ENCODE measurements at places on chromosomes 4 and X.

DNA sequence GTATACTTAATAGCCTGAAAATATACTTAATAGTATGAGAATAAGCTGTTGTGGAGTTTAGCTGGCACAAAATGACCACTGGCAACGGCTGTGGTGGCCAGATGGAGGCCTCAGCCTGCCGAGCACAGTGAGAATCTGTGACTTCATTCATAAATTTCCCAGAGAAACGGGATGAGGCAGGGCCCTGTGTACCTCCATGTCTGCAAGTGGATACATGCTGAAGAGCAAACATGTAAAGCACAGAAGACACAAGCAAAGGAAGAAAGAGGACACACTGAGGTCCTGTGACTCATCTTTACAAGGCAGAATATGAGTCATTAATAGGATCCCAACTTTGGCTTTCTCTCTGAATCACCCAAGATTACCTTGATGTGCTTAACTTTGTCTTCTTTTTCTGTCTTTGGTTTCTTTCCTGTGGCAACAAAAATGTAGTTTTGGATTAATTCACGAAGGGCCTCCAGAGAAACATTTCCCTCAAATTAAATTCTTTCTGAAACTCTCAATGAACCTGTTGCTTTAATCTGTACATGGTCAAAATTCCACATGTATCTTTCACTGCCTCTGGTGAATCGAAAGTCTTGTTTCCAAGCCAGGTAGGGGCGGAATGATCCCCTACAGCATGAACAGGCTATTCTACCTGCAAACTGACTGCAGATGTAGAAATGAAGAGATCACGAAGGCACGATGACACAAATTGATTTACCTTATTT lies 56.4 kb downstream of the IRF2 start:
- peak; percentile 77 for DNase-seq

DNA sequence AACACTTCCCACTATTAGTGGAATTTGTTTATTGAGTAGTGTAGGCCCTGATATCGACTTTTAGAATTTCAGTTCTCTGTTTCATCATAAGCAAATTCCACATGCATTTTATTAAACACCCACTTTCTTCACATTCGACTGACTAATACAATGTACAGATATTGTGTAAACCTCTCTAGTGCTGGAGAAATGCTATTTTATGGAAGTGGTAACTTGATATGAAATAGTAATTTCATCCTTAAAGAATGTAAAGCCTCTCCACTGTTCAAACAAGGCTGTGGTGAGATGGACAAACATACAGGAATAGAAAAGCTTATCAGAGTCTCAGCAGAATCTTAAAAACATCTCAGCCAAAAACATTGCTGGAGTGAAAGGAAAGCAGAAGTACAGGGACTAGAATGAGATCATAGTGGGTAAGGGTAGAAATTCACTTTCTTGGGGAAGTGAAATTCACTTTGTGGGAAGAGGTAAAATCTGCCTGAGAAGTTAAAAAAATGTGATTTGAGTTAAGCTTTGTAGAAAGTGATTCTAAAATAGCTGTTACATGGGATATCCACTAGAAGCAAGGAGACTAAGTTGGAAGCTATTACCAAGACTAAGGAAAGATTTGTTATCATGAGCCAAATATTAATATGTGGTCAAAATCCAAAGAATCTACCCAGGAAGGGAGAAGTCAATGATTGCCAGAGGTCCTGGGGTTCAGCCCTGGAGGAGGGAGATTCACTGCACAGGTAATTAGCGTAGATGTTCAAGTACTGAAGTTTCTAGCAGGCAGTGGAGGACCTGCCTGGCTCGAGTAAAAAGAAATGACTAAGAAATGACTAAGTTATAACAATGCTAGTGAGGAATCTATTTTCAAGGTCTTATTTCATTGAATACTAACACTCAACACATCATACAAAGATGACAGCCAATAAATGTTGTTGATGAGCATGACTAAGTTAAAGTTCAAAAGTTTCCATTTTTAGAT lies 398.3 kb upstream of the FAM47C start:
- DNase-seq = no peak

GRCh38 chrX:30039768-30040167 lies 175.6 kb upstream of the MAGEB2 start:
- no peak for DNase-seq

- no peak for DNase-seq
Observed at GRCh38 chr4:83266689-83267088, 17.9 kb downstream of the COQ2 start.

DNA sequence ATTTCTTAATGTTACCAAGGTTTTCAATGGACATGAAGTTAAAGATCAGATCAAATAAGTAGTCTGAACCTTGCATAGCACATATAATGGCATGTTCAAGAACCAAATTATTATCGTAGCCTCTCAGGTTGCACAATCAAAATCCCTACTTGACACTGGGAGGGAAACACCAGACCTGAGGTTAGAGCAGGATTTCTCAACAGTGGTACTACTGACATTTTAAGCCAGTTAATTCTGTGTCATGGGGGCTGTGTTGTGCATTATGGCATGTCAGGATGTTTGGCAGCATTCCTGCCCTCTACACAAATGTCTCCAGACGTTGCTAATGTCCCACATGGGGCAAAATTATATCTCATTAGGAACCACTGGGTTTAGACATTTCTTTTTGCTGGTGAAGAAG lies 20.8 kb downstream of the RLIM start:
- no peak for DNase-seq

GRCh38 chr4:182716192-182716591 lies 201.0 kb downstream of the DCTD start:
- DNase-seq = no peak

DNA sequence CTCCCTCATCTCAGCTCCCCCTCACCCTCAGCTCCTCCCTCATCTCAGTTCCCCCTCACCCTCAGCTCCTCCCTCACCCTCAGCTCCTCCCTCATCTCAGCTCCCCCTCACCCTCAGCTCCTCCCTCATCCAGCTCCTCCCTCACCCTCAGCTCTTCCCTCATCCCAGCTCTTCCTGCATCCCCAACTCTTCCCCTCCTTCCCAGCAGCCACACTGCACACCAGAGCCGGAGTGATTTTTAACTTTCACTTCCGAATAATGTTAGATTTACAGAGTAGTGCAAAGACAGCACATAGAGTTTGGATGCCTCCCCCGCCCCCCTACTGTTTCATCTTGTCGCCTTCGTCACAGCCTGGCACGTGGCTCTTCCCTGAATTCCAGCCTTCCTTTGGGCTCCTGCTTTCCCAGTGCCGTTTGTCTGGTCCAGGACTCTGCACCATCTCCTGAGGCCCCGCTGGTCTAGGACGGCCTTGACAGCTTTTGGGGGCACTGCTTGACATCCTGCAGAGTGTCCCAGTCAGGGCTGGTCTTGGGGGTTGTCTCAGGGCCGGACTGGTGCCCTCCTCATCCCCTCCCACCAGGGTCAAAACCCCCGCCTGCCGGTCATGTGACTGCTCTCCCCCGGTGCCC lies 110.2 kb downstream of the FAM53A start:
- no peak for DNase-seq

DNA sequence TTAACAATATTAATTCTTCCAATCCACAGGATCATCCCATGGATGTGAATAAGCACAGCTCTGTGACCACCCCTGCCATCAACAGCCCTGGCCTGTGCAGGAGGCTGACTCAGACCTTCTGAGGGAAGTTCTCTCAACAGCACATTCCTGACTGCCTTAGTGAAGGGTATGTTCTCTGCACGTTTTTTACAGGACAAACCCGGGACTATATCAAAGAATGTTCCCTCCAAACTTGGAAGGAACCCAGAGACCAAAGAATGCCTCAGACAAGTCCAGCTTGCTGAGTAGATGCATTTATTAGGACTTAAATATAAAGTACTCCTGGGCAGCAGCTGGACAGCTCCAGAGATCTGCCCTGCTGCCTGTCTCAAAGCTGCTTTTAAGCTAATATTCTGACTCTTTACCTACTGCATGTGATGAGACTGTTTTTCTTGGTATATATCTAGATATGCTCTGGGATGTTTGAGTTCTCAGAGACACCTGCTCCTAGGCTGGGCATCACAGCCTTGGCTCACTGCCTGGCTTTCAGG lies 1127.8 kb upstream of the PRKX start:
- DNase-seq = no peak

DNA sequence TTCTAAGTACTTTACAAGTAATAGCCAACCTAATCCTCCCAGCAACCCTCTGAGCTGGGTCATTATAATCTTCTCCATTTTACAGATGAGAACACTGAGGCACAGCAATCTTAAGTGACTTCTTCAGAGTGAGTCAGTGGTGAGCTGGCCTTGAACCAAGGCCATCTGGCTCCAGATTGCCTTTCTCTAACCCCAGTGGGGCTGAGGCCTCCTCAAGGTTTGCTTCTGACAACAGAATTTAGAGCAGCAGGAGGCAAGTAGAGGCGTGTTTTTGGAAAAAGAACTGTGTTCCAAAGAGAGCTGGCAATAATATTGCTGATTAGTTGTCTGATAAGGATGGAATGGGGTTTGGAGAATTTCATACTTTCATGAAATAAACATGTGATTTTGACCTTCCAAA lies 41.2 kb downstream of the PIR start:
- DNase-seq = no peak

- DNase-seq = no peak
Observed at GRCh38 chr4:8710416-8710815, 117.9 kb downstream of the CPZ start.

GRCh38 chr4:13905543-13905942 lies 278.0 kb upstream of the BOD1L1 start:
- DNase-seq = no peak

- DNase-seq = no peak
Observed at GRCh38 chr4:128386761-128387599, 99.4 kb upstream of the PGRMC2 start.

- DNase-seq = no peak
Observed at GRCh38 chr4:147723326-147723725, 8.6 kb upstream of the ARHGAP10 start.

DNA sequence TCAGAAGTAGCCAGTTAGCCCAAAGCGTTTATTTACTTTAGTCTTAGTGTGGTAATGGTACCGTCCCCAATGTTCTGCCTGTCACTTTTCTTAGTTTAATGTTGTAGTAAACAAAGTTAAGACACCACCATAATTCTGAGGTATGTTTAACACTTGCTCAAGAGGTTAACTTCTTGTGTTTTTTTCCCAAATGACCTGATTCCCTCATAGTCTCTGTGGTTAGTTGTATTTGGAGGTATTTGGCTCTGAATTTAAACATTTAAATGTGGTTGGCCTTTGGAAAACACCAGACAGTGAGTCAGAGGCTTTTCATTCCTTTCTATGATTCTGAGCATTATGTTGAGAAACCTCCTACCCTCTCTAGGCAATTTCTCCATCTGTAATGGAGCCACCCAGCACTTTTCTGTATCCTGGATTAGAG lies 47.9 kb downstream of the CXCL1 start:
- no peak for DNase-seq

- no peak for DNase-seq
Observed at GRCh38 chr4:118757761-118758251, 72.6 kb downstream of the METTL14 start.

DNA sequence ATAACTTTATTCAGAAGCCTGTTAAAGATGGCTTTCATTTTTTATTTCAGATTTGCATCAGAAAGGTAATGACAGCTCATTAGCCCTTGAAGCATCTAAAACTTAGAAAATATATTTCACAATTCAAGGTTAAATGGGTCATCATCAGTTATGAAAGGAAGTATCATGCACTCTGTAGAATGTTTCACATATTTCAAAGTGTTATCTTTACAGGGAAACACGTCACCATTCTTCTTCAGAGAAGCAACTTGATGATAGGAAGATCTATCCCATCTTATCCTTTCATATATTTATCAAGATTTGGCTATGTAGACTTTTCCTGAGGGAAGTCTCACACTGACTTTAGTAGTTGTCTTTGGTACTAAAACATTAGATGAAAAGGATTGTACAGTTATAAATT lies 277.8 kb downstream of the TENM3 start:
- no peak for DNase-seq

GRCh38 chr4:74893171-74893570 lies 39.7 kb upstream of the PARM1 start:
- no peak for DNase-seq

DNA sequence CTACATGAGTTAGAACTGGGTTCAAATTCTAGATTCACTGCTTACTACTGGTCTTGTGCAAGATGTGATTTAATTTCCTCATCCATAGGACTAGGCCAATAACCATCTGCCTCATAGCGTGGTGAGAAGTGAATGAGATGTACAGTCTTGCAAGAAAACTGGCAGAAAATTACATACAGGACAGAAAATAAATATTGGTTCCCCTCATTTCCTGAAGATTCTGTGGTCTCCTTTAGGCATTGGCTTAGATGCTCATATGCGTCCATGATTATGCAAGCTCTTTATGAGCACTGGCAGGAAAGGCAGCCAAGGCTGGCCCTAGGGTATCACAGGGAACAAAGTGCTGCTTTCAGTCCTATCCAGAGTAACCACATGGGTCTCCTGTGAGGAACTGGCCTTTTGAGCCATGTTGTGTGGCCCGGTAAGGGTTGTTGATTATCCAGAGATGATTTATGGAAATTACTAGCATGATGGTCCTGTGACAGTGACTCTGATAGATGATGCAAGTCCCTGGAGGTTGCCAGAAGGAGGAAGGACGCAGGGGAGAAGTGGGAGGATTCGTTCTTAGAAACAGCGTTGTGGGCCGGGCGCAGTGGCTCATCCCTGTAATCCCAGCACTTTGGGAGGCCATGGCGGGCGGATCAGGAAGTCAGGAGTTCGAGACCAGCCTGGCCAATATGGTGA lies 9.9 kb upstream of the MOB1B start:
- no peak for DNase-seq

DNA sequence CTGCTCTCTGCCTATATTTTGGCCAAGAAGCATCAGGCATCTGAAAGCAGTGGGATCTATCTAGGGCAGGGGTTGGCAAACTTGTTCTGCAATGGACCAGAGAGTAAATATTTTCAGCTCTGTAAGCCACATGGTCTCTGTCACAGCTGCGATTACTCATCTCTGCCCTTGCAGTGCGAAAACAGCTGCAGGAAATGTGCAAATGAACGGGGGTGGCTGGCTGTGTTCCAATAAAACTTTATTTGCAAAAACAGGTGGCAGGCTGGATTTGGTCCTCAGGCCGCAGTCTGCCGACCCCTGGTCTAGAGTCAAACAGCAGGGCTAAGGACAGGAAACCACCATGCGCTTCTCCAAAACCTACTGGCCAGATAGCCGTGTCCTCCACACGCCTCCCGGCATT lies 48.6 kb downstream of the ACOX3 start:
- DNase-seq = no peak

DNA sequence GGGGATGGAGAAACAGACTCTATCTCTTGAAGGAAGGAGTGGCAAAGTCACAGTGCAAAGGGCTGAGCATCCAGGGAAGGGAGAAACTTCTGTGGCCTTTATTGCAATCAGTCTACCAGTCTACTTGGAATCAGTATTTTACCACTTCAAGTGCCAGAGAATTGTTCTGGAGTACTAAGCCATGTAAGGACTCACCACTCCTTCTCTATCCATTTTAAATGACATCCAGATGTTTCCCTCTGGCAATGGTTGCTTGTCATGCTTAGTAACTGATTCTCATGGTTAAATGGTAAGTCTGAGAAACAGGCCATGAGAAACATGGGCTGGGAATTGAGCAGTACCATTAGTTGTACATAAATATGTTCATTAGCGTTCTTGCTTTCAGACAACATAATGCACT lies 21.1 kb upstream of the SMIM10 start:
- no peak for DNase-seq

Measured in activated CD4-positive, alpha-beta T cell treated with anti-CD3 and anti-CD28 coated beads, Interleukin-2, amount 10 ng/mL, durations not matched to agents 24 days and 14 days (primary cell).